ENCODE measurements at places on chromosomes 13 and 19. TPM values are rescaled to one million over a fixed set of nuclear protein-coding genes. Genes with fewer than 3 reads are reported as not detected.

DNA sequence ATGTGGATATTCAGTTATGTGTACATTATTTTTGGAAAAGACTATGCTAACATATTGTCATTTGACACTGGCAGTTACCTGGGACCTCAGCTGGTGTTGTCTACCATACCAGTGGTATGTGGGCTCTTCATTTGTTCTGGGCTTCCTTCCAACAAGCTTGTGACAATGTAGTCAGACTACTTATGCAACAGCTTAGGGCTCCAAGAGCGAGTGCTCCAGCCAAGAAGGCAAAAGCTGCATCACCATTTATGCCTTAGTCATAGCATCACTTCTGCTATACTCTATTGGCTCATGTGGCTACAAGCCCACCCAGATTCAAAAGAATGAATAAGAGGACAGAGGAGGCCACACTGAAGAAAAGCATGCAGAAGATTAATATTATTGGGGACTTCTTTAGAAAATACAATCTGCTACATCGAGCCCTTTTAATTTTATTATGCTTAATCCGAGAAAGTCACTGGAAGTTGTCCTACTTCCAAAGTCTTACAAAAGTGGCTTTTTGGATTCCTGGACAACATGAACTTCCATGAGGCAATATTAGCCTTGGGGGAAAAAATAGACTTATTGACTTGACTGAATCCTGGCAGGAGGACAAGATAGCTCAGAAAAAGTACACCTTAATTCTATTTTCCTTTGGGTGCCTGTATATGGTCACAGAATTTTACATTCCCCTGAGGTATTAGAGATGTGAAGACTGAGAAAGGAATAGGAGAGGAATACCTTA lies 529.4 kb upstream of the HTR2A start:
- no peak overlapping the region for H3K4me3 ChIP-seq
- no peaks in the 10 kb centered on the region for H3K36me3 ChIP-seq
- no peaks in the 10 kb centered on the region for H3K4me1 ChIP-seq
- H3K27me3 ChIP-seq, result no peaks in the 10 kb centered on the region
- DNase-seq, result peak; percentile 85

- no peaks in the 10 kb centered on the region for H3K27me3 ChIP-seq
- no peaks in the 10 kb centered on the region for H3K4me1 ChIP-seq
- no peaks in the 10 kb centered on the region for H3K36me3 ChIP-seq
- no peak overlapping the region for H3K27ac ChIP-seq
- DNase-seq, result no peak
These were observed 152.8 kb downstream of the CYSLTR2 start for GRCh38 chr13:48806522-48806921.

- no peaks in the 10 kb centered on the region for H3K27me3 ChIP-seq
- H3K27ac ChIP-seq, result no peak overlapping the region
- H3K4me1 ChIP-seq, result no peaks in the 10 kb centered on the region
- H3K36me3 ChIP-seq, result no peaks in the 10 kb centered on the region
- no peak overlapping the region for H3K4me3 ChIP-seq
These were observed 270.0 kb upstream of the PCDH20 start for GRCh38 chr13:61685682-61686012.

DNA sequence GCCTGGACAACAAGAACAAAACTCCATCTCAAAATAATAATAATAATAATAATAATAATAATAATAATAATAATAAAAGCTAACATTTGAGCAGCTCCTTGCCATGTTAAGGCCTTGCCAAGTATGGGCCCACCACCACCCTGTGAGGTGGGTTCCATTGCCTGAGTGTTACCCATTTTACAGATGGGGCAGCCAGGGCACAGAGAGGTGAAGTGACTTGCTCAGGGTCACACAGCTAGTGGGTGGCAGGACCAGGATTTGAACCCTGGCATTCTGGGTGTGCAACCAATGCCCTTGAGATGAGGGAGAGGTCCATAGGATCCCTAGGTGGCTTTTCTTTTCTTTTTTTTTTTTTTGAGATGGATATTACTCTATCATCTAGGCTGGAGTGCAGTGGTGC lies 29.5 kb downstream of the ZSWIM4 start:
- H3K4me1 ChIP-seq, result peaks cover 22% of the 10 kb centered on the region
- H3K4me3 ChIP-seq, result no peak overlapping the region
- H3K27me3 ChIP-seq, result no peaks in the 10 kb centered on the region
- H3K36me3 ChIP-seq, result peaks cover 74% of the 10 kb centered on the region

- DNase-seq, result peak; percentile 87
- peaks cover 36% of the 10 kb centered on the region for H3K36me3 ChIP-seq
- H3K27ac ChIP-seq, result peak overlapping the region; percentile 36
- H3K27me3 ChIP-seq, result no peaks in the 10 kb centered on the region
These were observed 1.5 kb upstream of the GADD45B start for GRCh38 chr19:2474232-2475017.

GRCh38 chr19:16224293-16225045 lies 26.8 kb downstream of the AP1M1 start:
- H3K4me1 ChIP-seq, result no peaks in the 10 kb centered on the region
- H3K36me3 ChIP-seq, result peaks cover 47% of the 10 kb centered on the region
- H3K27me3 ChIP-seq, result no peaks in the 10 kb centered on the region
- no peak overlapping the region for H3K27ac ChIP-seq

GRCh38 chr13:35146686-35147085 lies 204.6 kb downstream of the NBEA start:
- DNase-seq, result no peak
- H3K27ac ChIP-seq, result no peak overlapping the region
- no peaks in the 10 kb centered on the region for H3K36me3 ChIP-seq
- H3K4me3 ChIP-seq, result no peak overlapping the region

GRCh38 chr19:8494158-8494557 lies 8.3 kb downstream of the PRAM1 start:
- no peaks in the 10 kb centered on the region for H3K27me3 ChIP-seq
- H3K36me3 ChIP-seq, result peaks cover 17% of the 10 kb centered on the region
- H3K4me3 ChIP-seq, result no peak overlapping the region
- DNase-seq, result no peak
- H3K27ac ChIP-seq, result no peak overlapping the region

DNA sequence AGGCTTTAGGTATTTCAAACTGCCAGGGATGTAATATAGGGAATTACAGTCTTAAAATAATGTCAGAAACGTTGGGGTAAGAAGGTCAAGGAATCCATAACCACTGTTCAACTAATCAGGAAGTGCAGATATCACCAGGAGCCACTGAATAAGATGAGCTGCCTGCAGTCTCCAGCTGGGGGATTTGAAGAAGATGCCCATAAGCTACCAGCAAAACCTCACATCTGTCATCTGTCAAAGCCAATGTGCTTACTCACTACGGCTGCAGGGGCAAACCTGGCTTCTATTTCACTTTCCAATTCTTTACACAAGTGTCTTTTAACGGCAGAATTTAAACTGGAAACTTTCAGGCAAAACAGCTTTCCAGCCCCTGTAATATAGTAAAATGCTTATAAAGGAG lies 1410.1 kb upstream of the ATXN8OS start:
- no peaks in the 10 kb centered on the region for H3K36me3 ChIP-seq
- no peak overlapping the region for H3K4me3 ChIP-seq
- H3K4me1 ChIP-seq, result no peaks in the 10 kb centered on the region
- H3K27ac ChIP-seq, result no peak overlapping the region

GRCh38 chr19:52492994-52493470 lies 34.4 kb upstream of the ZNF808 start:
- no peak overlapping the region for H3K27ac ChIP-seq
- H3K4me3 ChIP-seq, result no peak overlapping the region
- H3K4me1 ChIP-seq, result no peaks in the 10 kb centered on the region
- peaks cover 5% of the 10 kb centered on the region for H3K36me3 ChIP-seq
- DNase-seq, result no peak
- H3K27me3 ChIP-seq, result no peaks in the 10 kb centered on the region

GRCh38 chr13:114090476-114090875 lies 41.9 kb downstream of the RASA3 start:
- H3K27me3 ChIP-seq, result no peaks in the 10 kb centered on the region
- no peaks in the 10 kb centered on the region for H3K4me1 ChIP-seq

- no peak overlapping the region for H3K4me3 ChIP-seq
- DNase-seq, result no peak
- H3K27ac ChIP-seq, result no peak overlapping the region
- H3K4me1 ChIP-seq, result no peaks in the 10 kb centered on the region
These were observed 180.6 kb upstream of the SOX1 start for GRCh38 chr13:111886217-111886945.

- H3K27me3 ChIP-seq, result no peaks in the 10 kb centered on the region
- no peak for DNase-seq
- H3K4me3 ChIP-seq, result no peak overlapping the region
- no peak overlapping the region for H3K27ac ChIP-seq
These were observed 729.4 kb downstream of the EFNB2 start for GRCh38 chr13:105805892-105806627.

DNA sequence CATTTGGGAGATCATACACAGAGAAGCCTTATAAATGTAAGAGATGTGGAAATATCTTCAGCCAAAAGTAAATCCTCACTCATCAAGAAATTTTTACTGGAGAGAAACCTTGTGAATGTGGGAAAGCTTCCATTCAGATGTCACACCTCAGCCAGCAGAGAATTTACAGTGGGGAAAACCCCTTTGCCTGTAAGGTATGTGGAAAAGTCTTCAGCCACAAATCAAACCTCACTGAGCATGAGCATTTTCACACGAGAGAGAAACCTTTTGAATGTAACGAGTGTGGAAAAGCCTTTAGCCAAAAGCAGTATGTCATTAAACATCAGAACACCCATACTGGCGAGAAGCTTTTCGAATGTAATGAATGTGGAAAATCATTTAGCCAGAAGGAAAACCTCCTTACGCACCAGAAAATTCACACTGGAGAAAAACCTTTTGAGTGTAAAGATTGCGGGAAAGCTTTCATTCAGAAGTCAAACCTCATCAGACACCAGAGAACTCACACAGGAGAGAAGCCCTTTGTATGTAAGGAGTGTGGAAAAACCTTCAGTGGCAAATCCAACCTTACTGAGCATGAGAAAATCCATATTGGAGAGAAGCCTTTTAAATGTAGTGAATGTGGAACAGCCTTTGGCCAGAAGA lies 21.5 kb downstream of the ZNF146 start:
- H3K27me3 ChIP-seq, result no peaks in the 10 kb centered on the region
- H3K36me3 ChIP-seq, result peaks cover 82% of the 10 kb centered on the region
- peak; percentile 6 for DNase-seq
- no peak overlapping the region for H3K4me3 ChIP-seq

DNA sequence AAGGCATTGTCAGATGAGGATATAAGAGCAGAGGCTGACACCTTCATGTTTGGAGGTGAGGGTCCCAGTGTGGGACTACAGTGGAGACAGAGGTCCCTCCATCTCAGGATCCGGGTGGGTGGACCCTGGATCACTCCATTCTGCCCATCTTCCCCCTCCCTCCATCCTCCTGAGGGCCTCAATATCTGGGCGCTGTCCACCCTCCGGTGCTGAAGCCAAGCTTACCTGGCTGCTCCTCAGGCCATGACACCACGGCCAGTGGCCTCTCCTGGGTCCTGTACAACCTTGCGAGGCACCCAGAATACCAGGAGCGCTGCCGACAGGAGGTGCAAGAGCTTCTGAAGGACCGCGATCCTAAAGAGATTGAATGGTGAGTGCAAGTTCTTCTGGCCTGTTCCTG lies 11.9 kb downstream of the CYP4F12 start:
- no peak overlapping the region for H3K4me3 ChIP-seq
- DNase-seq, result peak; percentile 15
- no peak overlapping the region for H3K27ac ChIP-seq
- no peaks in the 10 kb centered on the region for H3K36me3 ChIP-seq
- H3K4me1 ChIP-seq, result no peaks in the 10 kb centered on the region

- no peak for DNase-seq
- H3K4me1 ChIP-seq, result peaks cover 38% of the 10 kb centered on the region
- peak overlapping the region; percentile 57 for H3K27ac ChIP-seq
- H3K27me3 ChIP-seq, result no peaks in the 10 kb centered on the region
- peaks cover 8% of the 10 kb centered on the region for H3K36me3 ChIP-seq
These were observed 513 bp downstream of the MIER2 start for GRCh38 chr19:343941-344624.

DNA sequence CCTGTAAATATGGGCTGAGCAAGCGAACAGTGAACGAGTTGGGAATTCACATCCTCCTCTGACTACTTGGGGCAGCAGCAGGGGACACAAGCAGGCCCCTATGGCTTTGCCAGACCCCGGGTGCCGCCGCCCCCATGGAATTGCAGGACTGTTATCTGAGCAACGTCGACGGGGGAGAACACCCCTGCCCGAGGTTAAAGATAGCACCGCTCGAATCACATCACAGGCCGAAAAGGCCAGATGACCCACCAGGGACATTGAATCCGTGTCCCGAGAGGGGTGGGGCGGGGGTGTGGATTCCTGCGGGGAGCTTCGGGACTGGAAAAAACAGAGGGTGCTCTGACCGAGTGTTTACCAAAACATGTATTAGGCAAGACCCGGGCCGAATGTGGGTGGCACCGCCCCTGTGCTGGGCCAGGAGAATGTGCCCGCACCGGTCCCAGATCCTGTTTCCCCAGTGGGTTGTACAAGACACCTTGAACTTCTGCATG lies 9.1 kb downstream of the FEM1A start:
- peaks cover 34% of the 10 kb centered on the region for H3K36me3 ChIP-seq
- no peaks in the 10 kb centered on the region for H3K27me3 ChIP-seq
- no peaks in the 10 kb centered on the region for H3K4me1 ChIP-seq
- DNase-seq, result peak; percentile 27

- no peaks in the 10 kb centered on the region for H3K36me3 ChIP-seq
- no peak overlapping the region for H3K27ac ChIP-seq
- no peak for DNase-seq
- no peak overlapping the region for H3K4me3 ChIP-seq
These were observed 406.2 kb downstream of the LIG4 start for GRCh38 chr13:107809125-107809524.

GRCh38 chr13:65090186-65090585 lies 2139.9 kb downstream of the PCDH9 start:
- H3K4me1 ChIP-seq, result no peaks in the 10 kb centered on the region
- no peak for DNase-seq
- no peaks in the 10 kb centered on the region for H3K27me3 ChIP-seq
- H3K27ac ChIP-seq, result no peak overlapping the region
- no peak overlapping the region for H3K4me3 ChIP-seq

DNA sequence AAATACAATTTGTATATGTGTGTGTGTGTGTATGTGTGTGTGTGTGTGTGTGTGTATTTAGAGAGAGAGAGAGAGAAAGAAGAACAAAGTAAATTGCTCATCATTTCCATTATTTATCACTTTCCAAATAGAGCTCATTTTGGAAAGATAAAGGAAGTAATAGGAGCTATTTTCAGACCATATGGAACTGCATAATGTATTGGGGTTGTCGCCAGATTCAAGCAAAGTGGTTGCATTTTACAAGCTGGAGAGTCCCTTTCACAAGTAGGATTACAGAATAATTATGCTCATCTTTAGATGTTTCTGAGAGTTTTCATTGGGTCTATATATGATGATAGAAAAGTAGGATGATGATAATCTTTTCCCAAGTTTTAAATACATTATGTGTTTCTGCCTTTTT lies 842.7 kb upstream of the SLC10A2 start:
- H3K27ac ChIP-seq, result no peak overlapping the region
- no peak overlapping the region for H3K4me3 ChIP-seq
- H3K4me1 ChIP-seq, result no peaks in the 10 kb centered on the region

- H3K4me1 ChIP-seq, result no peaks in the 10 kb centered on the region
- H3K4me3 ChIP-seq, result no peak overlapping the region
- no peaks in the 10 kb centered on the region for H3K36me3 ChIP-seq
- DNase-seq, result no peak
- no peak overlapping the region for H3K27ac ChIP-seq
- no peaks in the 10 kb centered on the region for H3K27me3 ChIP-seq
These were observed 276.6 kb upstream of the ZNF507 start for GRCh38 chr19:32068793-32069192.

MED16 gene
- total RNA-seq, result 52.7 TPM

AMH gene
- total RNA-seq, result 11.9 TPM

CERS1 gene
- total RNA-seq, result not detected

KIR2DL4 gene
- not detected for total RNA-seq

RFX1 gene
- total RNA-seq, result 16.8 TPM

ZNF320 gene
- 4.9 TPM for total RNA-seq

SULT2A1 gene
- total RNA-seq, result not detected

RCBTB2 gene
- 2.4 TPM for total RNA-seq

ZNF83 gene
- total RNA-seq, result 102 TPM

FCER2 gene
- not detected for total RNA-seq

CC2D1A gene
- 36.7 TPM for total RNA-seq

GIPC1 gene
- total RNA-seq, result 108 TPM
